ENCODE measurements at places on chromosomes 13 and 19.

GRCh38 chr13:100809129-100809390, 134.5 kb upstream of the TMTC4 start:
- ATAC-seq: no peak

DNA sequence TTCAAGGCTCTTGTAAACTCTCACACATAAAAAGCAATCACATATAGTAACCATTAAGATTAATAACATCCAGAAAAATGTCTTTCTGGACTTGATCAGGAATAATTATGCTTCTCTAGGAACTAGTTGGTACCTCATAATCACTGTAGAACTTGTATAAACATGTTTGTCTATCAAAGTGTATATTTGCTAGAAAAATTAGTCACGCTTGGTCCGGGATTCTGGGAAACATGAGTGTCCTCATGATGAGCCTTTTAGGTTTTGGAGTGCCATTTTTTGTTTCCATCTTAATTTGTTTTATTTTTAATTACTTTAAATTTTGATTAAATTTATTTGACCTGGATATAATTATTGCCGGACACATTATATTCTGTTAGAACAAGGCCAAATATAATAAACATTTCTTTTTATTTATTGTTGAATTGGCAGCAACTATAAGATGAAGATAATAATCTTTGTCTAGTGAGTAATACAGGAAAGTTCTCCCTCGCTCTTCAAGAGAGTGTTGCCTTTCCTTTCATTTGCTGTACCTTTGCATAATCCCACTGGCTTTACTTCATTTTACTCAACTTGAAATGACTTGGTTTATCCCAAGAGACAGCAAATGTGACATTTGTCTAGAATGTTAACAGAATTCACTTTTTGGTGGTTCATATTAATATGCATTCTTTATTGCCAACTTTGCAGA, 207.0 kb downstream of the NALCN start:
- ATAC-seq: no peak

DNA sequence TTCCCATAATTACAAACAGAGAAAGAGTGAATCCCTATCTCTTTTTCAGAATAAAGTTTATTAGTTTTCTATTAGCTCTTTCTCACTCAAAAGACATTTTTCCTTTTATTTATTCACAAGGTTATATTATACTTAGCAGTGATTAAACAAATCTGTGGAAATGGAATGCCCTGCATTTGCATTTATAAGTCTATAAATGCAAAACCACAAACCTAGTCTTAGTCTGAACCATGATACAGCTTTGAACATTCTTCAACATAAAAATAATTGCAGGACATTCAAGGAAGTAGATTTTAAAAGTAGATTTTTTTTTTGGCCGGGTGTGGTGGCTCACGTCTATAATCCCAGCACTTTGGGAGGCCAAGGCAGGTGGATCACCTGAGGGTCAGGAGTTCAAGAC, 8.3 kb downstream of the XPO4 start:
- ATAC-seq: no peak

- ATAC-seq: no peak
Measured at GRCh38 chr13:112213467-112214255, 146.7 kb downstream of the SOX1 start.

DNA sequence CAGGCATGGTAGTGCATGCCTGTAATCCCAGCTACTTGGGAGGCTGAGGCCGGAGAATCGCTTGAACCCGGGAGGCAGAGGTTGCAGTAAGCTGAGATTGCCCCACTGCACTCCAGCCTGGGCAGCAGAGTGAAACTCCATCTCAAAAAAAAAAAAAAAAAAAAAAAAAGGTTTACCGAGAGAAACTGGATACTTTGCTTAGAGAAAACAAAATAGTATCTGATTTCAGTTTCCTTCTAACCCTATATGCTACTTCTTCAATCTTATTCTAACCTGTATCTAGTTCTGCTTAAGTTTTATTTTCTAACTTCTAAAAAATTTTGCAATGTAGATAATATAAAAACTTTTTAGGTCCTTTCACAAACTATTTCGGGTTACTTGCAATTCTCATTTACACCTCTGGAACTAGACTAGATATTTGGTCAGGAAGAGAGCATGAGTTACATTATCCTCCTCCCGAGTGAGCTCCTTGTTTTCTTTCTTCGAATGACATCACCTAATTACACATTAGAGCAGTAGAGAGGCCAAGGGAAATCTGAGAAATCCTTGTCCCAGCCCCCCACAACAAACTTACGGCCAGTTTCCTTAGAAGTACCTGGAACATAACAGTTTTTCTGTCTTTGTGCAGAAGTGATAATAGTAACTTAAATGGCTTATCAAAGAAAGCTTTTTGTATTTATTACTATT, 128.9 kb downstream of the B3GLCT start:
- no peak for ATAC-seq

- ATAC-seq: no peak
Measured at GRCh38 chr13:106440866-106441265, 94.6 kb downstream of the EFNB2 start.

DNA sequence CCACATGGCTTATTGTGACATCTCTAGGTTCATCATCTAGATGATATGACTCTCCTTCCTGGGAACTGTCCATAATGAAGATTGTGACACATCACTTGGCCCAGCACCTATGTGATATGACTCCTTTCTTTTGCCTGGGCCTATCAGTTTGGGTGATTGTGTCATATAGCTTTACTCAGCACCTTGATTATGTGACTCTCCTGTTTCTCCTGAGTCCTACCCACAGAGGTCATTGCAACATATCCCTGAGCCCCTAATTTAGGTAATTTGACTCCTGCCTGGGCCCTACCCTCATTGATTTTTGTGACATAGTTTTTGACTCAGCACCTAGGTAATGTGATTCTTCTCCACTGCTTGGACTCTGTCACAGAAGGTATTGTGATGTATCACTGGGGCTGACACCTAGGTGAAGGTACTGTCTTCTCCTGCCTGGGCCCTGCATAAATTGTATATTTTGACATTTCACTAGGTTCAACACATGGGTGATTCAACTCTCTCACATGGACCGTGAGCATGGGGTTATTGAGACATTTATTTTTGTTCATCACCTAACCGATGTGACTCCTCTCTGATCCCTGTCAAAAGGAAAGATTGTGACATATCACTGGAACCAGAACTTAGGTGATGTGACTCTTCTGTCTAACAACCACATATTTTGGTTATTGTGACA, 26.2 kb upstream of the ZNF254 start:
- ATAC-seq: peak; percentile 62

- no peak for ATAC-seq
Measured at GRCh38 chr13:57552437-57552836, 79.1 kb upstream of the PCDH17 start.

DNA sequence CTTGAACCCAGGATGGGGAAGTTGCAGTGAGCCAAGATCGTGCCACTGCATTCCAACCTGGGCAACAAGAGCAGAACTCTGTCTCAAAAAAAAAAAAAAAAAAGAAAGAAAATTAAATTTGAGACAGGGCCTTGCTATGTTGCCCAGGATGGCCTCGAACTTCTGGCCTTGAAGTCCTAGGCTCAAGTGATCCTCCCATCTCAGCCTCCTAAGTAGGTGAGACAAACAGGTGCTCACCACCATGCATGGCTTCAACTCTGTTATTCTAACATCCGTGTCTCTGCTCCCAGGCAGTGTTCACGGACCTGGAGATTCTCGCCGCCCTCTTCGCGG, 40.3 kb downstream of the PDE4A start:
- no peak for ATAC-seq

DNA sequence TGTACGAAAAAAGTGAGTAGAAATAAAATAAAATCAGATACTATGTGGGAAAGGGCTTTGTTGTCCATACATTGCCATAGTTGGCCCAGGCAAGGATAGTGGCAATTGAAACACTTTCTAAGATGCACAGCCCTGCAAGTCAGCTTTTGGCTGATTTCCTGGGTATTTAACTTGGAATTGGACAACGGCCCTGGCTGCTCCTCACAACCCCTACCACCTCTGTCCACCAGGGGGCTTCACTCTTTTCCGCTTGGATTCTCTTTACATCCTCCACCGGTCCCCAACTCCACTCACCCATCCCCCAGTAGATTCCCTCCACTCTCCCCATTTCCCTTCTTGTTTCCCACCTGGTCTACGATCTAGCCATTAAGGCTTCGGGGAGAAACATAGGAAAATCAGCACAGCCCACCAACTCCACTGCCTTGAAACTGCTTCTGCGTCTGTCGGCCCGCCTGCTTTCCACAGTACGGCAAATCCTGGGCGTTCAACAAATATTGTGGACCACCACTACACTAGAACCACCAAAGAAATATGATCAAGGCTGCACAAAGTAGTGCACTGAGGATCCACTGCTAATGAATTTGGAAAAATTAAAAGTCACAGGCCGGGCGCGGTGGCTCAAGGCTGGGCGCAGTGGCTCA, 48.6 kb upstream of the GTF3A start:
- no peak for ATAC-seq

GRCh38 chr13:94974015-94974951, 261.9 kb upstream of the SOX21 start:
- no peak for ATAC-seq

GRCh38 chr13:50209631-50210030, 194.4 kb downstream of the KCNRG start:
- ATAC-seq: no peak

DNA sequence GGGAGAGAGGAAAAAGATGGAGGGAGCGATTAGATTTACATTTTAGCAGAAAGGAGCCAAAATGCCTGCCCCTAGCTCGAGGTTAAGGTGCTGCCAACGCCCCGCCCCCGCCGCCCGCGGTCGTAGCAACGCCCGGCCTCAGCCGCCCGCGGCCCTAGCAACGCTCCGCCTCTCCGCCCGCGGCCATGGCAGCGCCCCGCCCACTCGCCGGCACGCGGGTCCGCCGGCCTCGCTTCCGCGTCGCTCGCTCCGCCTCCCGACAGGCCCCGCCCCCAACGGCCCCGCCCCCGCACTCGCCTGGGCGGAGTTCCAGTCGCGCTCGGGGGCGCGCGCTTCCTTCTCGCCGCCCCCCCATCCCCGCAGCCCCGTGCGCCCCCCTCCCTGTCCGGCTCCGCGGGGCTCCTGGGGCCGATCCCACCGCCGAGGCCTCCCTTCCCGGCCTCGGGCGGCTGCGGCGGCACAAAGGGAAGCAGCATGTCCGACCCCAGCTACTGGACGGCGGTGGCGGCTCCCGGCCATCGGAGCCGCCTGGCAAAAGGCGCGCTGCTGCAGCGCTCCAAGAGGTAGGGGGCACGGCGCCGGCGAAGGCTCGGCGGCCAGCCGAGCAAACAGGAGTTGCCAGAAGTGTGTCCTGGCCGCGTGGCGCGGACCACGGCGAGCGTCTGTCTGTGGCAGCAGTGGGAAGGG, 20.3 kb downstream of the MAST3 start:
- ATAC-seq: peak; percentile 85

DNA sequence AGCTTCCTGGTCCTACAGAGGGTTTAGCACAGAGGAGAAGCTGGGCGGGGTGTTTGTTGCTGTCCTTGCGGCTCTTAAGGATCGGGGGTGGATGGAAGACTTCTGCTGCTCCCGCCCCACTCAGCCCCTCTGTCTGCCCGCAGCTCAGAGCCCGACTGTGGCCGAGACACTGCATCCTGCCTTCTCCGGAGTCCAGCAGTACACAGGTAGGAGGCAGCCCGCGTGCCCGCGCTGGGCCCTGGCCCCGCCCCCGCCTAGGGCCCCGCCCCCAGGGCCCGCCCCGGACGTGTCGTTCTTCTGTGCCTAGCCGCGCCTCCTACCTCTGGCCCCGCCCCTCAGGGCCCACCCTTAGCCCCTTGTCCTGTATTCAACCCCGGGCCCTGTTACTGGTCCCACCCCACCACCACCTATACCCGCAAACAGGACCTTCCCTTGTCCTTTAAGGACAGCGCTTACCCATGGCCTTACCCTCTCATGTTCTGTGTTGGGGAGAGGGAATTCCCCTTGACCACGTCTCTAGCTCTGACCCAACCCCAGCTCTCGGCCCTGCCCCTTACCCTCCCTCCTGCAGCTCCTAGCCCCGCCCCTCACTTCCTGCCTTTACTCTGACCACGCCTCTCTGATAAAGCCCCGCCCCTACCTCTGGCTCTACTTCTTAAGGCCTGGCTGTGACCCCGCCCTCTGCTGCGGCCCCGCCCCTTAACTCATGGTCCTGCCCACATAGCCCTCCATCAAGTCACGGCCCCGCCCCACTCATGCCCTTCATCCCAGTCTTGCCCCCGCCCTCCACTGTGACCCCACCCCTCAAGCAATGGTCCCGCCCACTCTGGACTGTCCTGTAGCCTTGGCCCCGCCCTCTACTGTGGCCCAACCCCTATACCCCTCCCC, 60.5 kb downstream of the CELF5 start:
- peak; percentile 79 for ATAC-seq

DNA sequence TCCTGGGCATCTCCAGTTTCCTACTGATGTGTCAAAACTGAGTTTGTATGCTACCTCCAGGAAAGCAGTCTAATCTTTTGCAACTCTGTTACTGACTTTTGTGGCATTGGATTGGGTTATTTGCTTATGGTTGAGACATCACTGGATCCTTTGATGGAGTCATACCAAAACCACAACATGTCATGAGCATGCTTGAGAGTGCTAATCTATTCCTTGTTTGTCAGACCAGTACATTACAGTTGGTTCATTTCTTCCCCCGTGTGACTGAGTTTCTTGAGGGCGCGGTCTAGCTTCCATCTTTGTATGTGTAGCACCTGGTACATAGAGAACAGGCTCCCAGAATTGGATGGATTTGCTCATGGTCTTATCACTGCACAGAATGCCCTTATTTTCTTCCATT, 43.2 kb downstream of the SUGT1 start:
- peak; percentile 77 for ATAC-seq

- ATAC-seq: no peak
Measured at GRCh38 chr13:99653526-99653925, 152.3 kb downstream of the TM9SF2 start.

- ATAC-seq: peak; percentile 97
Measured at GRCh38 chr13:73702419-73703071, 431.7 kb downstream of the KLF12 start.

- no peak for ATAC-seq
Measured at GRCh38 chr13:33992881-33993336, 175.0 kb downstream of the RFC3 start.

DNA sequence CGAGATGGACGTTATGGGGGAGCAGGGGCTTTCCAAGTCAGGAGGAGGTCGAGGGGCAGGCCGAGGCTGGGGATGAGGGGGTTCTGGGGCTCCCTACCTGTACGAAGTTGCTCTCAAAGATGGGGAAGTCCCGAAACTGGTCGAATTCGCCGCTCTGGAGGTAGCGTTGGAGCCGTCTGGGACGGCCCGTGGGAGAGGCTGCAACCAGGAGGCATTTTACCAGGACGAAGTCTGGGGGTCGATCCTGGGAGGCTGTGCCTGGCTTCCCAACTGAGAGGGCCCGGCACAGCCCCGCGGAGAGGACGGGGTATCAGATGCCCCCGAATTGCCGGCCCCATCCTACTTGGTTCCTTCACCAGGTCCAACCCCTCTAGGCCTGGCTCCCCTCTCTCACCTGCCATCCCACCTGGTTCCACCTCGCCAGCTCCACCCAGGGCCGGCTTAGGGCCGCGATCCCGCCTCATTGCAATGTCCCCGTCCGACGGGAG, 527 bp upstream of the EMC10 start:
- no peak for ATAC-seq

GRCh38 chr13:61276401-61276800, 139.2 kb downstream of the PCDH20 start:
- ATAC-seq: no peak
